ENCODE measurements at places on chromosomes 12 and 14. TPM values are rescaled to one million over a fixed set of nuclear protein-coding genes. Genes with fewer than 3 reads are reported as not detected.
A peak's percentile ranks its signal among the peaks of the same experiment; 100 is the strongest.

GRCh38 chr12:76878099-76878898 is 520 bp downstream of the CSRP2 start:
- no peak for DNase-seq

DNA sequence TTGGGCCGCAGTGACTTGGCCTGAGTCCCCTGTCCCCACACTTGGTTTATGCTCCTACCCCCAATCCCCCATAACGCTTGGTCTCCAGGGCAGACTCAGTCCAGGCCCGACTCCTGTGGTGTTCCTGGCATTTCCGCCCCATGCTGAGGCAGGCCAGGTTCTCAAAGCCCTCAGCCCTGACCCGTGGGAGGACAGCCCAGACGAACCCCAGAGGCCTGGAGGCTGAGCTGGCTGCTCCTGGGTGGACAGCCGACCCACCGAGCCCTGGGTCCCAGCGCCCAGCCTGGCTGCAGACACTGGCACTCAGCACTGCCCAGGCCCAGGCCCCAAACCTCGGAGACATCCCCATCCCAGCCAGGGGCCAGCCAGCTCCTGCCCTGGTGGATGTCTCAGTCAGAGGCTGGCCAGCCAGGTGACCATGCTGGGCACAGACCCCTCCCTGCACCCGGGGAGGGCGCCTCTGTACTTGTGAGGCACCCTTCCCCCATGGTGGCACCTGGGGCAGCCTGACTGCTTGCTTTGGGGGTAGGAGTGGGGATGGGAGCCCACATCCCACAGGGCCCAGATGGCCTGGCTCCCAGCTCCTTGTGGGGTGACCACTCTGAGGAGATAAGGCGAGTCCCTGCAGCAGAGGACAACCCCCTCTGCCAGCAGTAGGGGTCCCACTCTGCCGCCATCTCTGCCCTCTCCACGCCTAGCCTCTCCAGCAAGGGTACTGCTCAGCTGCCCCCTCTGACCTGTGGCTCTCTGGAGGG is 1.4 kb downstream of the PLD4 start:
- DNase-seq = no peak

The KLRD1 gene
- 0.81 TPM for total RNA-seq

DNA sequence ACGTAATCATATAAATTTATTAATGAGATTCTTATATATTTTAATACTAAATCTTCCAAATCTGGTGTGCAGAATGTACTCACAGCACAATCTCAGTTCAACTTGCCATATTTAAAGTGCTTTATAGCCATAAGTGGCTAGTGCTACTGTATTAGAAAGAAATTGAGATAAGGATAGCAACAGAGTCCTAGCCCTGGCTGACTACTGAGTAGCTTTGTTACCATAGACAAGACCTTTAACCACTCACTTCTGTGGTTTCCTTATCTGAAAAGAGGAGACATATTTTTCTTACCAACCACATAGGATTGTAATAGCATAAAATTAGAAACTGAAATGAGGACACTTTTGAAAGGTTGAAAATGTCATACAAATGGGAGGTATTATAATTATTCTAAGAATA is 2.0 kb upstream of the CHURC1 start:
- no peak for DNase-seq

GRCh38 chr14:104107611-104108569 is 22.4 kb downstream of the ASPG start:
- peak; percentile 20 for DNase-seq

The BRI3BP gene
- total RNA-seq = 7.2 TPM
